ENCODE measurements at places on chromosomes 12 and 14.

DNA sequence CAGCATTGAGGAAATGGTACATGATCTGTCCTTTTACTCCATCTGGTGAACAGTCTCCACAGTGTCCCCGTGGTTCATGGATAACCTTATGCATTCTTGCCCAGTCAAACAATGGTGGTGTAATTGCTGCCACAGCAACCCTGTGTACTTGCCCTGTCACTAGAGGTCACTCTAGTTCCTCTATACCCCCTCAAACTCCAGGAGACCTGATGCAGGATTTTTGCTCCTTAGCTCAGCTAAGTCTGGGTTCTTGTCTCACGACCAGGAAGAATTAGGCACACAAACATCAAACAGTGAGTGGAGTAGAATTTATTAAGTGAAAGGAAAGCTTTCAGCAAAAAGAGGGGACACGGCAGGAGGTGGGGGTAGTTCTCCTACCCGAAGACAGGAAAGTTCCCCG, 24.7 kb upstream of the EEA1 start:
- no peak for DNase-seq

GRCh38 chr14:91202234-91202974, 42.1 kb downstream of the GPR68 start:
- DNase-seq, result no peak

GRCh38 chr12:3279832-3280231, 202.7 kb downstream of the TSPAN9 start:
- no peak for DNase-seq

DNA sequence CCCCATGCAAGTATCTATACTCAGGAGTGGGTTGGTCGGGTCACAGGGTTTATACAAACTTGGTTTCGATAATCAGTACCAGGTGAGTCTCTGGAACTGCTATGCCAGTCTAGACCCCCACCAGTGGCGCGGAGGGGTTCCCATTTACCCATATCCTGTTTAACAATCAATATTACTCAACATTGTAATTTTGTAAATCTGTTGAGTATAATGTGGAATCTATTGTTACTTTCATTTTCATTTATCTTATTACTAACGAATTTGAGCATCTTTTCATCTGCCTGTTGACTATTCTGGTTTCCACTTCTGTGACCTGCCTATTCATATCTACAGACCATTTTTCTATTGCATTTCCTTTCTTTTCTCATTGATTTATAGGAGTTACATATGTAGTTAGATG, 275.2 kb upstream of the CRY1 start:
- DNase-seq, result no peak

GRCh38 chr14:81289516-81289915, 68.8 kb upstream of the GTF2A1 start:
- DNase-seq, result no peak

- no peak for DNase-seq
These were observed 28.9 kb downstream of the DEGS2 start for GRCh38 chr14:100130521-100130920.

DNA sequence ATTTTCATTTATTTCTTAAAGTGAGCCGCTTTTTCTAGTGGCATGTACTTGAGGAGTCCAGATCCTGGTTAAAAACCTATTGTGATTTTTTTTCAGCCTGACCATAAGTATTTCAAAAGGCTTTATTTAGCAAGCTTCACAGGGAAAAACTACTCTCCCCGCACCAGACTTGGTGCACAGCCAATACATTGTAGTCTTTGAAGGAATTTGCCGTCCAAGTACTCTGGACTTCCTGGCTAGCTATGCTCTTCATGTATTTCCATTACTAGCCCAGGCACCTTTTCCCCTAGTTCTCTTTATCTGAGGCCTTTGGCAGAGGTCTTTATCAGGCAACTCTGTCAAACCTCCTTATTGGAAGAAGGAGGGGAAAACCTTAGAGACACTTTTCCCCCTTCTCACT, 234.7 kb downstream of the CCDC91 start:
- DNase-seq, result no peak

GRCh38 chr12:54257332-54257731, 22.6 kb downstream of the CBX5 start:
- DNase-seq, result no peak

GRCh38 chr12:87117526-87117925, 861.3 kb upstream of the MGAT4C start:
- DNase-seq, result no peak

- no peak for DNase-seq
These were observed 16.6 kb upstream of the SFSWAP start for GRCh38 chr12:131694116-131694838.

GRCh38 chr12:78864870-78865463, 393 bp downstream of the SYT1 start:
- no peak for DNase-seq

- no peak for DNase-seq
These were observed 410.6 kb downstream of the DAD1 start for GRCh38 chr14:22178333-22178839.

DNA sequence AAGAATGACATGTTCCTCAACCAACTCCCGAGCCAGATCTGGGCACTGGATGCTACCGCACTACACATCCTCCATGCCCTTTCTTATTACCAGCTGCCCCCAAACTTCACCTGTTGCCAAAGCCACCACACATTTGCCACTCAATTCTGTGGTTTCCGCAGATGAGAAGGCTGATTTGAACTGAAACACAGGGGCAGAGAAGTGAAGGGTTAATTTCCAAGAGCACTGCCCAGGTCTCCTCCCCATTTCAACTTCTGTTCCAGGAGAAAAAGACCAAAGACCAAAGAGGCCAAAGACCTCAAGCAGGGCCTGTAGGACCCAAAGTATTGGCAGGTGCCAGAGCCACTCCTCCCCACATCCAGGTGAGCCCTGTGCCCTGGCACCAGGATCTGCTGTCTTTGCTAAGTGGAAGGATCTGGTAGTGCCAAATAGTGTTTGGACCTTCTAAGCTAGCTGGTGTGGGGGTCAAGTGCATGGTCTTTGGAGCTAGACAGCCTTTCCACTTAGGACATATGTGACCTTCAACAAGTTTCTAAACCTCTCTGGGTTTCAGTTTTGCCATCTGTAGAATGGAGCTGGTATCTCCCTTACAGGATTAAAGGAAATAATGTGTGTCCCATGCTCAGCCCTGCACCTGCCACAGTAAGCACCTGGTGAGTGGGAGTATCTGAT, 8.0 kb downstream of the DHRS1 start:
- no peak for DNase-seq

DNA sequence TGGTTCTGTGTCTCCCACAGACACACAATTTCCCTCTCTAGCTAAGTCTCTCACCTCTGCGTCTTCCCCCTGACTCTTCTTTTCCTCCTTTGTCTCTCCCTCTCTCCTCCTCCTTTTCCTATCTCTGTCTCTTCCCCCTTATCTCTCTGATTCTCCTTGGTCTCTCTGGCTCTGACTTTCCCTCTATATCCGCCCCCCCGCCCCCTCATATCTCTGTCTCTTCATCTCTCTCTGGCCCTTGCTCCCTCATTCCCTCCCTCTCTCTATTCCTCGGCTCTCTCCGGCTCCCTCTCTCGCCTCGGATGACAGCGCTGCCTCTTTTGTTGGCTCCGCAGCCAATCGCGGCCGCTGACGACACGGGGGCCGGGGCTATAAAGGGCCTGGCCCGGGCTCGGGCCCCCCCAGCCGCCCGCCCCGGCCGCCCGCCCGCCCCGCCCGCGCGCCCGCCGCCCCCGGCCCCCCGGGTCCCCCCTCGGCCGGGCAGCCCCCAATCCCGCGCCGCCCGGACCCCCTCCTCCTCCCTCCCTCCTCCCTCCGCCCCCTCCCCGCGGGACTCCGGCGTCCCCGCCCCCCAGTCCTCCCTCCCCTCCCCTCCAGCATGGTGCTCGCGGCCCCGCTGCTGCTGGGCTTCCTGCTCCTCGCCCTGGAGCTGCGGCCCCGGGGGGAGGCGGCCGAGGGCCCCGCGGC, at the start of gene GDF11:
GDF11 (plus strand) TSS at position 404 of the 687 bp plus-strand sequence; CDS start at position 599, 195 bp downstream.
- no peak for DNase-seq

- DNase-seq, result no peak
These were observed 137.3 kb downstream of the NAV3 start for GRCh38 chr12:77968021-77968420.
